Left ventricle myocardium superior (tissue), 1 donor: ENCODE measurements at places on chromosomes 5 and 9. TPM values are rescaled to one million over a fixed set of nuclear protein-coding genes. Genes with fewer than 3 reads are reported as not detected.

GRCh38 chr5:172494630-172495505 lies 40.5 kb upstream of the SH3PXD2B start:
- no peak for DNase-seq

DNA sequence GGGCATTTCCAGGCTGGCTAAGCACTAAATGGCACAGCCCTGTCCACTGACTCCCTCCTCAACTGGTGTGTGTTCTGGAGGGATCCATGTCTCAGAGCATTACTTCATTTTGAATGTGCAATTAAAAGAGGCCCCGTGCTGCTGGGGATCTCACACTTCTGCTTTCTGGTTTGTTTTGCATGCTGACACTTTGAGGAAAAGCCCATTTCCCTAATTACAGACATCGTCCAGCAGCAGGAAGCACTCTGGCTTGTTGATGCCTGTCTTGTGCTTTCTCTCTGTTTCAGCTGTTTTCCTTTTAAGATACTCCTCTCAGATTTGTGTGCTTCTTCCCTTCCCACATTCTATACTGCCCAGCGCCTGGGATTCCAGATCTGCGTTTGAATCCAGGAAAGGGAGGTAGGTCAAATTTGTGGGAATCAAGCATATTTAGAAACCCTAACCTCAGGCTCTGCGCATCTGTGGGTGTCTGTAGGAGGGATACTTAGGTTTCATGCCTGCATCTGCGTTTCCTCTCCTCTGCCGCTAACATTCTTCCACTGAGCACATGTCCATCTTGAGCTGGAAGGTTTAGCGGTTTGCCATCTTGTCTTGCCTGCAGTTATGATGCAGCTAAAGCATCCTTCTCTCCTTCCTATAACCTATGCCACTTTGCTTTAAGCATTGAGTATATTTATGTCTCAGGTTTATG lies 25.7 kb downstream of the SYK start:
- no peak for DNase-seq

Gene CARD9
- 0.79 TPM for total RNA-seq

- DNase-seq = peak; percentile 42
Observed at GRCh38 chr5:95895771-95896170, 65.9 kb downstream of the ELL2 start.

Gene AQP7
- 173 TPM for total RNA-seq

- DNase-seq = no peak
Observed at GRCh38 chr5:82905986-82906385, 171.2 kb downstream of the TMEM167A start.

DNA sequence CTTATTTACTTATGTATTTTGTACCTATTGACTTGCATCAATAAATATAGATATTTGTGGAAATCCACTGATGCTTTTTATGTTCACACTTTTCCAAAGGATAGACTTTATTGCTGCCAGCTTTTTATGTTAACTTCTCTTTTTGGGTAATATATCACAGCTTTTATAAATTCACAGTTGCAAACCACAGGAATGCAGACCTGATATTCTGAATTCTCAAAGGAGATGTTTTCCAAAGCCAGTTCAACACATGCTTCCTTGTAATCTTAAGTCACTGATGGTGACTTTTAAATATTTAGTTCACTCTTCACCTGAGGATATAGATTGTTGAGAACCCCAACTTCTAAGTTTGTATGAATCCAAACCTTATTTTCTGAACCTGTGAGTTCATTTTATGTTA lies 223.4 kb upstream of the PRR16 start:
- no peak for DNase-seq

DNA sequence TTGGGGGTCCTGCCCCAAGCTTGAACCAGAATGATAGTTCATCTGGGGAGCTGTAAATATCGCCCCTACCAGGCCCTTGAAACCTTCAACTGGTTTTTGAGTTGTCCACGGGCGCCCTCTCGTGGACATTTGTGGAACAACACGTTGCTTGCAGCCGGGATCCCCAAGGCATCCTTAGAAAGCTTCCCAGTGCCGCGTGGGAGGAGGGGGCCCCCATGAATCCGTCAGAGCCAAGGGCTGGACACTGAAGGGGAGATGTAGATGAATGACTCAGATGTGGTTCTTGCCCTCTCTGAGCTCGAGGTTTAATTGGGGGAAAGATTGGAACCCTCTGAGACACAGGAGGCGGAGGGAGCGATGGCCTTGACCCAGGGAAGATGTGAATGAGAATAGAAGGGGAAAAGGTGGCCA lies 31.8 kb upstream of the ORM1 start:
- peak; percentile 81 for DNase-seq

Gene CTNND2
- 5.4 TPM for total RNA-seq

DNA sequence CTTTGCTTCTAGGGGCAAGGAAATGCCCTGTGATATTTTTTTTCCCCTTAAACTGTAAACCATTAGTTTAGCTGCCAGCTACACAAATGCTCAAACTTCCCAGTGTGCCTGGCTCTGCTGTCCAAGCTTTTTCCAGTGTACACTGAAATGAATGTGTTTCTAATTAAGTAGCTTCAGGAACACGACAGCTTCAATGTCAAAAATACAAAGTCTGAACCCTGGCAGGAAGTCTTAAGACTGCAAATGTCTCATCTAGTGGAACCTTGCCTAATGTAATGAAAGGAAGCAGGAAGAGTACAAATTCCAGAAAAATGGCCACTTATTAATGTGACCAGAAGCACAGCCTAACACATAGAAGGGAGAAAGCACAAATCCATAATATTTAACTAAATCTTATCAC lies 255.2 kb downstream of the CRB2 start:
- DNase-seq = no peak

Gene CYSRT1
- not detected for total RNA-seq

Gene FCN2
- total RNA-seq = not detected

- no peak for DNase-seq
Observed at GRCh38 chr5:143117821-143118220, 285.7 kb downstream of the NR3C1 start.

- no peak for DNase-seq
Observed at GRCh38 chr5:168131519-168131918, 159.9 kb upstream of the WWC1 start.

GRCh38 chr9:114176624-114177291 lies 21.4 kb downstream of the COL27A1 start:
- no peak for DNase-seq

Gene ZNG1C
- 5.3 TPM for total RNA-seq

Gene LCN9
- not detected for total RNA-seq

Gene RABGAP1
- total RNA-seq = 47.4 TPM

DNA sequence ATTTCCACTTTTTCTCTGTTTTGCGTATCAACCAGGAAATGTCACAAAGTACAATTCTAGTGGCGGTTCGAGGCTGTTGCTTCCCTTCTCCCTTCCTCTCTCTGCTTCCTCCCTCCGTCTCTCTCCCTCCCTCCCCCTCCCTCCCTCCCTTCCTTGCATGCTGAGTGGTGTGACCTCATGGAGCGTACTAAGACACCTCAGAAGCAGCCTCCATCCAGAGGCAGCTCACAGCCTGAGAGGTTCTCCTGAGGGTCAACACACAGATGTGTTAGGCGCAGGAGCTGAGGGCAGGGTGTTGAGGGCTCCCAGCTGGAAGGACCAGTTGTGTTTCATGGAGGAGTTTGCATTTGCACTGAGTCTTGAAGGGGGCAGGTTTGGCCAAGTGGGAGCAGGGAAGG lies 57.7 kb downstream of the COL5A1 start:
- DNase-seq = no peak

Gene ZBED3
- 4.7 TPM for total RNA-seq

Gene SEMA6A
- 6.4 TPM for total RNA-seq

DNA sequence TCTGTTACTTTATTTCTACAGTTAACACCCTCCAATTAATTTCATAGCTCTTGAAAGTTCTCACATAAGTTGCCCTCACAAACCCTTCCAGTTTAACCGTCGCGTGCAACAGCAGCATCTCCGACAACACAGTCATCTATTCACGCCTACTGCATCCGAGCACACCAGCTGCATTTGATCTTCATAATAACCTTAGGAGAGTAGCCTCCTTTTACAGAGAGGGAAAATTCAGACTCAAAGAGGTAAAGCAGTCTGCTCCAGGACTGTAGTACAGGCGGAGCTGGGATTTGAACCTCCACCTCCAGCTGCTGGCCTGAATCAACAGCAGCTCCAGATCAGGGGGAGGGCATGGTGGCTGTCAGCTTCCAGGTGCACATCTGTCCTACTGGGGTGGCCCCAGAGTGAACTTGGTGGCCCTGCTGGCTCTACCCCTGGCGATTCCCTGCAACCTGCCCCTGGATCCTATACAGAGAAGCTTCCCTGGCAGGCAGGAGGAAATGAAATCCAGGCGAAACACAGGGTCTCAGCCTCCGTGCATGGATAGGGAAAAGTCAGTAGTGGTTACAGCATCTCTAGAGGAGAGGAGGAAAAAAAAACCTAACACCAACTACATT lies 71.6 kb upstream of the UNC5A start:
- DNase-seq = no peak

Gene TAS2R1
- not detected for total RNA-seq

Gene LRRC14B
- total RNA-seq = 107 TPM

DNA sequence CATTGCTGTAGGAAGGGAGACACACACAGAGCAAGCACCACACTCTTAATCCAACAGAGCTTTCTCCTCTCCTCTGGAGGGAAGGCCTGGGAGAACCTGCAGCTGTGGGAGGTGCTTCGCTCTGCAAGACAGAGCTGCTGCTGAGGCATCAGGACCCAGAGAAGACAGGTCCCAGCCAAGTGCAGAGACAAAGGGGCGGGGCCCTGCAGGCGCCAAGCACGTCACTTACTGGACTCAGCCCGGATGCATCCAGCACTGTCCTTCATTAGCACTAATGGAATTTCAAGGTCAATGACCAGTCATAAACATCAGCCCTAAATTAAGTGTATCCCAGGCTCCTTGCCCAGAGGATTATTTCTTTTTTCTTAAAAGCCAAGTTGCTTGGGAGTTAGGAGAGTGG lies 337.1 kb upstream of the PANK3 start:
- peak; percentile 35 for DNase-seq

Gene ZNF622
- 58.4 TPM for total RNA-seq

GRCh38 chr5:112063856-112064255 lies 306.9 kb upstream of the NREP start:
- no peak for DNase-seq

Gene ENTREP1
- 21.3 TPM for total RNA-seq

- DNase-seq = no peak
Observed at GRCh38 chr9:68522131-68522530, 18.6 kb downstream of the TMEM252 start.

Gene THBS4
- total RNA-seq = 29.5 TPM

Gene NUTM2G
- total RNA-seq = not detected

DNA sequence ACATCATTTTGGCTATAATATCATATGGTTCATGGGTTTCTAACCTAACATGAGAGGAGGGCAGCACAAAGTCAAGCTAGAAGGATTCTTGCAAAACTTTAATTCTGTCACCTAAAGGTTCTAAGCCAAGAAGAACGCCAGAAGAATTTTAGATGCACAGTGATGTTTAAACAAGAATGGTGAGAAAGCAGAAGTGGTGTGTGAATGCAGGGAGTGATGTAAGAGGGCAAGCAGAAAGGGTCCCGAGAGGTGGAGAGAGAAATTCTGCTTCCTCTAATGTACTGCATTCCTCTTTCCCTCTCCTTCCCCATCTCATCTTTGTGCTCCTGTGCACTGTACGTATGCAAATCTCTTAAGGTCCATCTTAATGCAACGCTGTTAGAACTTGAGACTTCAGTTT lies 2.1 kb upstream of the TRMO start:
- no peak for DNase-seq

DNA sequence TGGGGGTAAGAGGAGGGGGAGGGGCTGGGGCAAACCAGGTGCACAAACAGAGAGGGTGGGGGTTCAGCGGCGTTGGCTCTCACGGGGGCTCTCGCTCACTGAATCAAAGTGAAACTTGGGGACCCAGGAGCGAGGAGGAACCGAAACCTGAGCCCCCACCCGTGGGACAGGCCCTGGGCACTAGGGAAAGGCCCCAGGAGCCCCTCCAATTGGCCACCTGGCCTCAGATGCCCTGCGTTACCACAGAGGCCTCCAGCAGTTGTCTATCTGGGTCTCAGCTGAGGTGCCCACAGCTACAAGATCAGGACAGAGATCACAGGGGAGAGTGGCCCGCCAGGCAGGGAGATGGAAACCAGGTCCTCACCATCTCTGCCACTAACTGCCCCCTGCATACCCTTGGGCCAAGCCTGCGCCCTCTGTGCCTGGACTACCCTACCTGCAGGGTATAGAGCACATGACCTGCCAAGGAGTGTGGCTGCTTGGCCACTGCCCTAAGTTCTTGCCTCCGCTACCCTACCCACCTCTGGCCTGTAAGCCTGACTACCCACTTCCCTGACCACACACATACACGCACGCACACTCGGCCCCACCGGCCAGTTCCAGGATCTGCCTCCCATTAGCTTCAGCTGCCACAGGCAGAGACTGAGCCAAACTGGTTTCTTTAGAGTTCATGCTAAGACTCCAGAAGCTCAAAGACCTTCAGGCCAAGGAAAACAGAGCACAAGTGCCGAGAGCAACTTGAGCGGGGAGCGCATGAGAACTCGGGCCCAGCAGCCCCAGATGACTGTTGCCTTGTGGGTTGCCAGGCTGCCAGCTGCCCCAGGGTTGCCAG lies 39.9 kb downstream of the PAX5 start:
- DNase-seq = no peak

GRCh38 chr5:141528291-141528984 lies 39.6 kb downstream of the PCDHGC5 start:
- DNase-seq = peak; percentile 68

GRCh38 chr9:71975833-71976232 lies 64.4 kb downstream of the C9orf85 start:
- no peak for DNase-seq

GRCh38 chr5:75260708-75261107 lies 24.0 kb upstream of the ANKRD31 start:
- DNase-seq = no peak

Gene CCL21
- total RNA-seq = 32.5 TPM

Gene PDZD2
- 80.1 TPM for total RNA-seq

DNA sequence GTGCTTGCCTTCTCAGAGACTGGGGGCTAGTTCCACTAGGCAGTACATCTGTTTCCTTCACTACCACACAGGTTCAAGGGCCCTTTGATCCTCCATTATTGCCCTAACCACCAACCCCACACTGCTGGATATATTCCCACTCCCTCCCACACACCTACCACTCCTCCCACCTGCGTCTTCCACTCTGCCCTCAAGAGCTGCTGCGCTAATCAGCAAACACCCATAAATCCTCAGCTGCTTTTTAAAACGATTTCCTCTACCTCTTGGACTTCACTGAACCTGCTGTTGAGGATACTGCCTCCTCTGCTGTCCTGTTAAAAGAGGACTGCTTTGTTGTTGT lies 120.9 kb downstream of the MAPKAP1 start:
- no peak for DNase-seq

Gene PCDHGB6
- total RNA-seq = 4.7 TPM

DNA sequence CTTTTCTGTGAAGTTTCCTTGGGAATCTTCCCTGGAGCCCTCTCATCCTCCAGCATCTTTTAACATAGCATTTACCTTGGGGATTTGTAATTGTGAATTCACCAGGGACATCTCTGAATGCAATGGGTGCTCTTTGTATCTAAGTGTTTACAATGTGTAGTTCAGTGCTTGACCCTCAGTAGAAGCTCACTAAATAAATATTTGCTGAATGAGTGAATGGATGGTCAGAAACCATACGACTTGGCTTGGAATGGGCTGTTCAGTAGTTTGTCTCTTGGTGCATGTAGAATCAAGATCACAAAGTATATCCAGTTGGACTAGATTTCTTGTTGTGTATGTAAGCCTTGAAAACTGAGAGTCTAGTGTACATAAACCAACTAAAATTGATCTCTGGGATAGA lies 81.8 kb upstream of the MEF2C start:
- DNase-seq = no peak

- no peak for DNase-seq
Observed at GRCh38 chr9:90870621-90871326, 69.2 kb downstream of the SYK start.

GRCh38 chr5:59034498-59035186 lies 451.8 kb downstream of the RAB3C start:
- DNase-seq = no peak

Gene DIPK1B
- total RNA-seq = 22.3 TPM

Gene CCDC152
- total RNA-seq = 0.77 TPM
